ENCODE measurements at places on chromosomes 5 and 9. TPM values are rescaled to one million over a fixed set of nuclear protein-coding genes. Genes with fewer than 3 reads are reported as not detected.

IL31RA gene
- 0.26 TPM for total RNA-seq

LCN9 gene
- total RNA-seq: not detected

IFNA13 gene
- total RNA-seq: not detected

TLE4 gene
- total RNA-seq: 7.4 TPM

MELK gene
- total RNA-seq: 26.2 TPM
